Activated CD4-positive, alpha-beta T cell treated with anti-CD3 and anti-CD28 coated beads, Interleukin-2, amount 50 U/mL, for 16 hours (primary cell): ENCODE measurements at places on chromosomes 12 and 14.

DNA sequence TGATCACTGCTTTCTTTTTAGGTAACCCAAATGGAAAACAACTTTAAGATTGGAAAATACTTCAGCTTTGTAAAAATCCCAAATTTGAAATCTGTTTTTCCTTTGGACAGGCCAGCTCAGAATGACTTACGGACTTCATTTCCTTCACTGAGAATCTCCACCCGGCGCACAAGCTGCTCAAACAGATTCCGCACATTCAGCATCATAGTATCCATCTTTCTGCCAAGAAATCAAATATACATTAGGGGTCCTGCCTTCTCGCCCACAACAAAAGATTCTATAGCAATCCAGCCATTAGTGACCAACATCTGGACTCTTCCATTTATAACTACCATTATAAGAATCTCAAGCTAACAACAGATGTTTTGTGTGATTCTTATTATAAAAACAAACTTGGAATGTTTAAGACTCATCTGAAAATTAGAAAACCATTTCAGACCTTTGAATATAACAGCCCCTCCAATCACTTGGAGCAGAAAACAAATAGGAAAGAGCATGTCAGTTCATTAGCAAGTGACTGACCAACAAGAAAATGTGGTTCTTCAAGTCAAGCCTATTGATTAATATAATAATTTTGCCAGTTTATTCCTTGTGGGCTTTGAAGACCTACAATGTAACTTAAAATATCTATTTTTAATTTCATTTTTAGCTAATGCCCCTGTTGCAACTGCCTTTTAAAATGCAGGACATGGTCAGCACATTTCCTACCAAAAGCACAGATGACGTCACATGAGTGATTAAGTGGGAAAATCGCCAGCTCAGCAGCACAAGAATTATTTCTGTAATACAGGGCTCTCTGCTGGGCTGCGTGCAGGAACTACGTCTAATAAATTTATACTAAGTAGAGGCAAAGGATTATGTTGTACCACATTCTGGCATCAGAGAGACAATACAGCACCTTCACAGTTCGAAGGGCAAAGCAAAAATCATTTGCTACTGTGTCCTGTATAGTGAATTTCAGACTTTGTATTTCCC lies 8.5 kb downstream of the RACGAP1 start:
- no peak for DNase-seq

DNA sequence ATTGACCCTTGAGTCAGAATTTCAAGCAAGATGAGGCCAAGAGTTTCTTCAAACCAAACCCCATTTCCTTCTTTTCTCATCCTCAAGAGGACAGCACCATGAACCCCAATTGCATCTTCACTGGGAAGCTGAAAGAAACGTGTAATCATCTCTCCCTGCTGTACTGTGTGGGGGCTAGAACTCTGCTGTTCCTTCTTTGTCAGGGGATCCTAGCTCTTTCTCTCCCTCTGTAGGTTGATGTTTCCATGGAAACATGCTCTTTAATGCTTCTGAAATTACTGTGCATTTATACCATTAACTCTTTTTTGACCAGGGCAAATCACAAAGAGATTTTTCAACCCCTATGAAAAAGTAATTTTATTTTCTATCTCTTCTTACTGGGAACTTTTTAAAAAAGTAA lies 295.1 kb downstream of the GRIN2B start:
- DNase-seq, result no peak

DNA sequence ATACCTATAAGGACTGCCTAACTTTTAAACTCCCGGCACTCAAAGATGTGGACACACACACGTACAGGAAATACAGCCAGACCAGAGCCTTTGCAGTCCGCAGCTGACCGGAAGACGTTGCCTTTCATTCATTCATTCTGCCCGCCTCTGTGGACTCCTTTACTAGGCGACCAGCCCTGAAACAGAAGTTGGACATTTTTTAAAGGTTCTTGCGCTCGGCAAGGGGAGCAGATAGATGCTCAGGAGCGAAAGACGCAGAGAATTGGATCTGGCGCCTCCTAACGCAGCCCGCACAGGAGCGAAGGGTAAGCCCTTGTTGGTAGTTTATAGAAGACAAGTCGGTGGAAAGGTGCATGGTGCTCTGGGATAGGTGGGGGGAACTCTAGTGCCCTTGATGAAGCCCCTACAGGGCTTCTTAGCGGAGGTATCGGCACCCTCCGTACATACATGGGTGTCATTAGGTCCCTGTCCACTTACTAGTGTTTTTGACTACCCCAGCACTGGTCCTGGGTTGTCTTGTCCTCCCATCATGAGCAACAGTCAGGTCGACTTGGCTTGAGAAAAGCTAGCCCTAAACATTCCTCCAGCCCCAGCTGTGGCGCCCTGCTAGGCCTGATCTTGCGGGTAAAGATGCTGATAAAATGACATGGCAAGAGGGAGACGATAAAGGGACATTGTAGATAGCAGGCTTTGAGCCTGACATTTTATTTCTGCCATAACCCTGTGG lies at the start of gene KDM2B:
Gene KDM2B (minus strand): TSS at position 65 of the 727 bp plus-strand sequence. CDS start 112 bp downstream, outside the sequence.
- DNase-seq, result peak; percentile 14

GRCh38 chr14:104678901-104679705 lies 10.3 kb upstream of the INF2 start:
- DNase-seq, result no peak

- no peak for DNase-seq
Observed at GRCh38 chr14:95156161-95157047, 925 bp downstream of the DICER1 start.

- DNase-seq, result peak; percentile 58
Observed at GRCh38 chr14:99729991-99730875, 46.1 kb downstream of the CYP46A1 start.

DNA sequence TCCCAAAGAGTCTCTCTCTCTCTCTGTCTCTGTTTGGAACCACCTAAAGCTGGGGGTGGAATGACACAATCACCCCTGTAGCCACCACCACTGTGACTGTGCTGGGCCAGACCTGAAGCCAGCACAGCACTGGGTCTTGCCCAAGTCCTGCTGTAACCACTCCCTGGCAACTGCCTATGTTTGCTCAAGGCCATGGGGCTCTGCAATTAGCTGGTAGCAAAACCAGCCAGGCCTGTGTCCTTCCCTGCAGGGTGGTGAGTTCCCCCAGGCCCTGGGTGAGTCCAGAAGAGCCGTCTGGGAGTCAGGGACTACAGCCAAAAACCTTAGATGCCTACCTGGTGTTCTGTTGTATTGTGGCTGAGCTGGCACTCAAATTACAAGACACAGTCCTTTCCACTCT lies 50.8 kb downstream of the DGLUCY start:
- no peak for DNase-seq

DNA sequence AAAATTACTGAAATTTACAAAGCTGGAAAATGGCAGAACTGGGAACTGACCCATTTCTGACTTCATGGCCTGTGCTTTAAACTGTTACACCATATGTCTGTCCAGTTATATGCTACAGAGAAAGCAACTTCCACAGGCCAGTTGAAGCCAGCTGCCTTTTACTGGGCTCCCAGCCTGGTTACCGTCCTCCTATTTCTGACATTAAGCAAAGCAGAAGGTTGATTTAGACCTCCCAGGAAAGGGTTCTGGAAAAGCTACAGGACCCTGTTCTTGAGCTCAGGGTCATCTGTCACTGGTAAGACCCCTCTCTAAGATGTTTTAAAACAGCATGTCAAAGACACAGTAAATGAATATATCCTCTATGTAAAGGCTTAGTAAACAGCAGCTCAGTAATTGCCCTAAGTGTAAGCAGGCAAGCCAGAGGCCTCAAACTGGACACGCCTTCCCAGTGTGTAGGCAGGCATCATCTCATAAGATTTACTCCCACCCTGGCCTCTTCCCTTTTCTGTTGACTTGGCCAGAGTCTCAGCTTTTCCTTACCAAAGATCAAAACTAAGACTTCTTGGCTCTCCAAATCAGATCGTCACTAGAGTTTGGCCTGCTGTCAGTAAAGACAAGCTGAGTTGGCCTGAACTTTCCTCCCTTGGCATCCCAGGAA lies 55.4 kb upstream of the RNU6-8 start:
- DNase-seq, result no peak

- no peak for DNase-seq
Observed at GRCh38 chr14:71541271-71541670, 391.0 kb upstream of the RGS6 start.

GRCh38 chr12:56256326-56256960 lies 1.7 kb downstream of the ANKRD52 start:
- DNase-seq, result no peak

GRCh38 chr12:127150956-127151355 lies 1116.0 kb upstream of the TMEM132C start:
- no peak for DNase-seq

GRCh38 chr12:94010307-94010706 lies 138.1 kb upstream of the PLXNC1 start:
- no peak for DNase-seq

- no peak for DNase-seq
Observed at GRCh38 chr12:70815056-70815455, 105.5 kb downstream of the PTPRR start.

DNA sequence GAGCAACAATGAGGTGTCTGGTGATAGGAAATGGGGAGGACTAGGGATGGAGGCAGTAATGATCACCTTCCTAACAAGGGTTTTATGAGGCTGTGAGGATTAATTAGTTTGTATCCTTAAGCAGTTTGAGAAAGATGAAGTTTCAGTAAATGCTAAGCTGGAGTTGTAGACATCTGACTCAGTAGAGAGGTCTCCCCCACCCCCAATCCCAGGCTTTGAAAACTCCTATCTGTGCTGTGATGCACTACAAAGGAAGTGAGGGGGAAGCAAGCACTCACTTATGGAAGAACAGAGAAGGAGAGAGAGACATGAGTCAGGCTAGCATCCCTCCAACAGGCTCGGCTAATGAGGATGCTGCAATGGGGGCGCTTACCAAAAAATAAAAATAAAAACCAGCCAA lies 5.5 kb upstream of the BCL11B start:
- DNase-seq, result no peak

- no peak for DNase-seq
Observed at GRCh38 chr14:60807247-60807646, 72.7 kb downstream of the MNAT1 start.

DNA sequence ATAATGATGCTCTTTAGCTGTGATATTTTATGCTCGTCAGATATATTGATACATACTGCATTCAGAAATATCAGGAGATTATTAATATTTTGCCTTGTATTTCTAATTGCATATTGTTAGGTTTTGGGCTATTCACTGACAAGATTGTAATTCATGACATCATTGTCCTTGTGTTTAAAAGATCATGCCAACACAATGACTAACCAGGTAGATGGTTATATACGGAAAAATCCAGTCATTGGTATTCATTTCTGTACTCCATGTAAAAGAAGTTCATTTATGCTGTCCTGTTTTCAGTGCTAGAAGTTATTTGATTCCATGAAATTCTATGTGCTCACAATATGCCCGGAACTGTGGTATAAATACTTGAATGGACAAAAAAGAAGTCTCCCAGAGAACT lies 107.5 kb downstream of the KITLG start:
- no peak for DNase-seq

GRCh38 chr14:51069055-51069454 lies 25.9 kb downstream of the TRIM9 start:
- DNase-seq, result no peak

GRCh38 chr12:24788886-24789285 lies 160.0 kb downstream of the BCAT1 start:
- DNase-seq, result no peak

- DNase-seq, result peak; percentile 22
Observed at GRCh38 chr14:100406505-100407131, 83.5 kb downstream of the SLC25A47 start.

DNA sequence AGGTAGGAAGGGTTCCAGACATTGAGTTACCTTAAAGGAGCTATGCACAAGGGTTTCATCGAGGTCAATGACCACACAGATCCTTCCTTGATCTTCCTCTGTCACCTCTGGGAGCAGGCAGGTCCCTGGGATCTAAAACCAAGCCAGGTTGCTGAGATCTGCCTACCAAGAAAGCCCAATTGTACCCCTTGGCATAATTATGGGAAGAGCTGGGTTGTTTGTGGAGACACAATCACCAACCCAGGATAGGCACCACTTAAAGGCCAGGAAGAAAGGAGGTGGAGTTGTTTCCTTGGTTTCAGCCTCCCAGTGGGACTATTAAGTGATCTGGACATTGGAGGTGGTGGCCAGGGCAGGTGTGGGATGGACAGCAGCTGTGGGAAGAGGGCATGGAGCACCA lies 8.4 kb upstream of the AVIL start:
- DNase-seq, result no peak

- DNase-seq, result no peak
Observed at GRCh38 chr12:74043343-74043742, 494.3 kb upstream of the ATXN7L3B start.

DNA sequence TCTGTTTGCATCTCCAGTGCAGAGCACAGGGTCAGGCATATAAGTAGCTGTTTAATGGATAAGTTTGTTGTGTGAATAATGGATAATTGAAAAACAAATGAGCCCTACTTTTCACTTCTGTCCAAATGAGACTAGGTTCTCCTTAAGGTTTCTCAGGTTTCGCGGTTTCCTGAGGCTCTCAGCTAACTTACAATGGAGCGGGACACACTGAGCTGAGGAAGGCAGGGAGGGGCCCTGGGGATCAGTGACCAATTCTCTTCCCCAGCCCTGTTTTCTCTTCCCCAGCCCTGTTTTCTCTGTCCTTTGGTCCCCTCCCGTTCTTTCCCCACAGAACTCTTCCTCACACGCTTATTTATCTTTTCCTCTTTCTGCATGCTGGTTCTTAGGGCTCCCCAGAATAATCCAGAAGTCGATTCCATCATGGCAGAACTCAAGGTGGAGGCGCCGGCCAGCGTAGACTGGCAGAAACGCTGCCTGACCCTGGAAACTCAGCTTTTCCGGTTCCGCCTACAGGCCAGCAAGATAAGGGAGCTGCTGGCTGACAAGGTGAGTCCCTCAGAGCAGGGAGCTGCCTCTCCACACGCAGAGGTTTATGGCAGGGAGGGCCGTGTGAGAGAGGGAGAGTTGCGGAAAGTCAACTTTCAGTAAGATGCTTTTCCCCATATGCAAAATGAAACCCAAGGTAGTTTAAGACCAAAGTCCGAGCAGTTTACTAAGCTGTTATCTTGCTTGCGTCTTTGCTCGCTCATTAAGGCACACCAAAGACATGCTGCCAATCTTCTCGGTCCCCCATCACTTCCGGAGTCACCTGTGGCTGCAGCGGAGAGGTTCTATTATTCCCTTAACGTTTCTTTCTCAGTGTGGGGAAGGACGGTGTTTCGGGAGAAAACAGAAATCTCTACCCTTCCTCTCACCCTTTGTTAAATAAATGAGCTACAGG lies 8.6 kb downstream of the PLEKHH1 start:
- peak; percentile 13 for DNase-seq

GRCh38 chr12:8784290-8784888 lies 38.0 kb upstream of the A2ML1 start:
- DNase-seq, result no peak

GRCh38 chr12:64674367-64674922 lies 64.2 kb downstream of the RASSF3 start:
- peak; percentile 32 for DNase-seq

GRCh38 chr14:76495983-76496382 lies 120.0 kb downstream of the ESRRB start:
- DNase-seq, result no peak

DNA sequence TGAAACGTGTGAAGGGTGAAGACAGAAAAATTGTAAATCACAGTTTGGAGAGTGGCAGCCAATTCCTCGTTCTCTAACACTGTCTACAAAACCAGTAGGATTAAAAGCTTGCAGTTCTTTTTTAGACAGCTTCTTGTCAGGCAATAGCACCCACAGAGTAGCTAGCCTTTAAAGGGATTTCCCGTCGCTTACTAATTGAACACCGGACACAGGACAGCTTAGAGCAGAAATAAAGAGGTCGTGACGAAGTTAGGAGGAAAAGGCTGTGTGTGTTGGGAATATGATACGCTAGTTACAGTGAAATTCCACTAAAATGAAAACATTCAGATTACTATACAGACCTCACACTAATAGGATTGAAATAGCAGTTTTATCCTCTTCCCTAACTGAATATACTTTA lies 149.1 kb upstream of the FLRT2 start:
- no peak for DNase-seq
